ENCODE measurements at places on chromosomes 7 and 10.

DNA sequence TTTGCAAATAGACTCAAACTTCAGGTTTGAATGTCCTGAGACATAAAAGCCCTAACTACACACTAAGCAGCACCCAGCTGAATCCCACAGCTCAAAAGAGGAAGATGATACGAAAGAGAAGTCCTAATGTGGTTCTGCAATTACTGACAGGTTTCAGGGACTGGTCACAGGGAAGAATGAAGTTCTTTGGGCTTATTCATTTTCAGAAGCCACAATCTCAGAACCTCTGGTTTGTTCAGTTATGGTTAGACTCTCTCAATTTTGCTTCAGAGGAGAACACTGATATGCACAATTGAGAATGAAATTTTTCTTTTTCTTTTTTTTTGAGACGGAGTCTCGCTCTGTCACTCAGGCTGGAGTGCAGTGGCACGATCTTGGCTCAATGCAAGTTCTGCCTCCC lies 94.6 kb upstream of the FAM180A start:
- no peak for DNase-seq

- DNase-seq = no peak
Measured at GRCh38 chr10:63308628-63309027, 157.1 kb downstream of the JMJD1C start.

- no peak for DNase-seq
Measured at GRCh38 chr7:1676550-1677078, 6.5 kb downstream of the ELFN1 start.

- DNase-seq = no peak
Measured at GRCh38 chr10:24255881-24256311, 47.0 kb downstream of the KIAA1217 start.

- DNase-seq = no peak
Measured at GRCh38 chr10:63634488-63635065, 113.4 kb downstream of the REEP3 start.

GRCh38 chr7:16734148-16734726 lies 19.3 kb upstream of the TSPAN13 start:
- no peak for DNase-seq

GRCh38 chr7:18059171-18059570 lies 31.5 kb upstream of the PRPS1L1 start:
- no peak for DNase-seq

DNA sequence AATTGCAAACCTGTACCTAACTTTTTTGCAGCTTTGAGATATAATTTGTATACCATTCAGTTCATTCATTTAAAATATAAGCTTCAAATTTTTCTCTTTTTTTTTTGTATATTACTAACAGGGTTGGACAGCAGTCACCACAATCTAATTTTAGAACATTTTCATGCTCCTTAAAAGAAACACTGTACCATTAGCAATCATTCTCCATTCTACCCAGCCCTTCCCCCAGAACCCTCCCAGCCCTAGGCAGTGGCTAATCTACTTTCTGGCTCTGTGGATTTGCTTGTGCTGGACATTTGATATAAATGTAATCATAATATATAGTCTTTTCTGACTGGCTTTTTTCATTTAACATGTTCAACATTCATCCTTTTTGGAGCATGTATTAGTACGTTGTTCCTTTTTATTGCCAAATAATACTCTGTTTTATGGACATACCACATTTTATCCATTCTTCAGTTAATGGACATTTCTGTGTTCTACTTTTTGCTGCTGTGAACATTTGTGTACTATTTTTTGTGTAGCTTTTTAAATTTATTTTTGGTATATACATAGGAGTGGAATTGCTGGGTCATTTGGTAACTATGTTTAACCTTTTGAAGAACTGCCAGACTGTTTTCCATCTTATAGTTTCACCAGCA lies 40.9 kb upstream of the ST7 start:
- DNase-seq = no peak

All from stimulated activated CD4-positive, alpha-beta T cell treated with anti-CD3 and anti-CD28 coated beads, Interleukin-12 subunit alpha, Interleukin-12 subunit beta, amount 100 ng/mL, for 4 hours (primary cell).